ENCODE measurements at places on chromosomes 5 and 9.
A peak's percentile ranks its signal among the peaks of the same experiment; 100 is the strongest.

DNA sequence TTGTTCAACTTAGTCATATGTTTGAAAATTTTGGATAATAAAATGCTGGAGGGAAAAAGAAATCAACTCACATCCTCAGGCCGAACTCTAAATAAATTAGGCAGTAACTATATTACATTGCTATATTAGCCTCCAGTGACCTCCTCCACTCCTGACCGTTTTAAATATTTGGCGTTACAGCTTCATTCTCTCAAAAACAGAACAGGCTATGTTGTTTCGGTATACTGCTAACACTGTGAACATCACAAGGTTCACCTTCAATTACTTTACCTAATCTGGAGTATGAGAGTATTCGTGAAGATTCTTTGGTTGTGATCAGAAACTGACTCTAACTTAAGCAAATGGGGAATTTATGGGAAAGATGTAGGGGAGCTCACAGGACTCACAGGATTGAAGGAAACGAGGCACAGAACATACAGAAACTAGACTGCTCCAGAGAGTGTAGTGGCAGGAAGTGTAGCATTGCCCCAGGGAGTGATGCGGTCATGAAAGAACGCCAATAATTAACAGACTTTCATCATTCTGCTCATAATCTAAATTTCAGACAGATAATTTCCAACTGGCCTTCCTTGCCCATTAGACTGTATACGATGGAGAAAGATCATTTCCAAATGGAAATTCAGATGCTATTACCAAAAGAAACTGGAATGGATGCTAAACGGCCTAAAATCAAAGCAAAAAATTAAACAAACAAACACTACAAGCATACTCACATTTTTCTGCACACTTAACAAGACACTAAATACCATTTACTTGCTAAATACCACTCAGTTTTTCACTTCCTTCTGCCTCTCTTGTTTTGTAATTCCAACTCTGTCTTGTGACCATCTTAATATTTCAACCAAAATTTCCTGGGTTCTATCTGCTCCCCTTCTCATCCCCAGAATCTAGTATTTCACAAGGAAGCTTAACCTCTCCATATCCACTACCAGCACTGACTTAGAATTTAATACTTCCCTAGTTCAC, 110.1 kb upstream of the LPAR1 start:
- H3K27ac ChIP-seq, result no peak overlapping the region
- DNase-seq, result no peak
- H3K36me3 ChIP-seq, result no peaks in the 10 kb centered on the region
- no peaks in the 10 kb centered on the region for H3K27me3 ChIP-seq
- no peaks in the 10 kb centered on the region for H3K4me1 ChIP-seq
- H3K4me3 ChIP-seq, result no peak overlapping the region

DNA sequence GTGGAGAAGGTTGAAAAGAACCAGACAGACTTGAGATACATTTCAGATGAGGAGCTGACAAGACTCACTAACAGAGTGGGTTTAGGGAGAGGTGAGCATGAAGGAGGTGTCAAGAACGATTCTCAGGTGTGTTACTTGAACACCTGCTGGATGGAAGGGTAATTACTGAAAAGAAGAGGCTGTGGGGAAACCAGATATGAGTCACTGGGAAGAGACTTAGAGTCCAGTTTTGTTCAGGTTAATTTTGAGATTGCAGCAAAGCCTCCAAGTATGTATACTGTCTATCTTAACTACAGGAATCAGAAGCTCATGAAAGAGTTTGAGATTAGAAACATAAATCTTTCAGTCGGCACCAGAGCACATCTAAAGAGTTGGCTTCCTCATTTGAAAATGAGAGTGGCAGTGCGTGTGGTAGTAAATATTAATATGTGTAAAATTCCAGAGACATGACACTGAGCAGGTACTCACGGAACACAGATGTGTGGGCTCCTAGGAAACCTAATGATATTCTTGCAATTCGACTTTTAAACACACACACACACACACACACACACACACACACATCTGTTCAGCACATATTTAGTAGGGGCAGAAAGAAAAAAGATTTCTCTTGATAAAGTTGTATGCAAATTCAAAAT, 197.1 kb downstream of the CDH18 start:
- no peak for DNase-seq
- H3K36me3 ChIP-seq, result no peaks in the 10 kb centered on the region
- H3K27ac ChIP-seq, result peak overlapping the region; percentile 43
- no peaks in the 10 kb centered on the region for H3K27me3 ChIP-seq
- no peak overlapping the region for H3K4me3 ChIP-seq

GRCh38 chr5:113224605-113225065, 210.2 kb downstream of the TSSK1B start:
- no peak for DNase-seq
- H3K27me3 ChIP-seq, result no peaks in the 10 kb centered on the region

DNA sequence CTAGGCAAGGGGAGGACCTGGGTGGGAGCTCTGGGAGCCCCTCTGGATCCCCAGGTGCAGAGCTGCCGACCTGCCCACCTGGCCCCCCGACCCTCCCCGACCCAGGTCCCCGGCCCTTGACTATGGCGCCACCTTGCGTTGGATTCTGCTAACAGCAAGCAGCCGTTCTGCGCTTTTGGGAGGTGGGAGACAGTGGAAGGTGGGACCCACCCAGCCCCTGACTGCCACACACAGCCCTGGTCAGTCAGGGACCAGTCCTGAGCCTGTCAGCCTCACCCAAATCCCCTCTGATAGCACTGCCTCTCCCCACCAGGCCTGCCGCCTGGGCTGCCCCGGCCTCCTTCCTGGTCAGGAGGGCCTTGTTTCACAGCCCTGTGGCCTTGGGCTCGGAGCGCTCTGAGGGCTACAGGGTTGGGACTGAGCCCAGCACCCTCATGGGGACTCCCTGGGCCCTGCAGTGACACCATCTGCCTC, 77.9 kb downstream of the HMCN2 start:
- H3K4me3 ChIP-seq, result no peak overlapping the region
- no peak overlapping the region for H3K27ac ChIP-seq
- no peaks in the 10 kb centered on the region for H3K4me1 ChIP-seq

- H3K27ac ChIP-seq, result no peak overlapping the region
- DNase-seq, result no peak
- H3K4me1 ChIP-seq, result peaks cover 5% of the 10 kb centered on the region
- H3K4me3 ChIP-seq, result no peak overlapping the region
- H3K36me3 ChIP-seq, result no peaks in the 10 kb centered on the region
Measured at GRCh38 chr5:18605186-18605585, 970.9 kb downstream of the TAF11L14 start.

GRCh38 chr9:124355941-124356744, 59.1 kb downstream of the PSMB7 start:
- H3K27me3 ChIP-seq, result no peaks in the 10 kb centered on the region
- peaks cover 26% of the 10 kb centered on the region for H3K36me3 ChIP-seq
- H3K4me3 ChIP-seq, result no peak overlapping the region
- H3K27ac ChIP-seq, result no peak overlapping the region

- no peak overlapping the region for H3K27ac ChIP-seq
- DNase-seq, result no peak
- peaks cover 54% of the 10 kb centered on the region for H3K27me3 ChIP-seq
- no peaks in the 10 kb centered on the region for H3K36me3 ChIP-seq
Measured at GRCh38 chr5:170627271-170627670, 123.5 kb downstream of the KCNIP1 start.

DNA sequence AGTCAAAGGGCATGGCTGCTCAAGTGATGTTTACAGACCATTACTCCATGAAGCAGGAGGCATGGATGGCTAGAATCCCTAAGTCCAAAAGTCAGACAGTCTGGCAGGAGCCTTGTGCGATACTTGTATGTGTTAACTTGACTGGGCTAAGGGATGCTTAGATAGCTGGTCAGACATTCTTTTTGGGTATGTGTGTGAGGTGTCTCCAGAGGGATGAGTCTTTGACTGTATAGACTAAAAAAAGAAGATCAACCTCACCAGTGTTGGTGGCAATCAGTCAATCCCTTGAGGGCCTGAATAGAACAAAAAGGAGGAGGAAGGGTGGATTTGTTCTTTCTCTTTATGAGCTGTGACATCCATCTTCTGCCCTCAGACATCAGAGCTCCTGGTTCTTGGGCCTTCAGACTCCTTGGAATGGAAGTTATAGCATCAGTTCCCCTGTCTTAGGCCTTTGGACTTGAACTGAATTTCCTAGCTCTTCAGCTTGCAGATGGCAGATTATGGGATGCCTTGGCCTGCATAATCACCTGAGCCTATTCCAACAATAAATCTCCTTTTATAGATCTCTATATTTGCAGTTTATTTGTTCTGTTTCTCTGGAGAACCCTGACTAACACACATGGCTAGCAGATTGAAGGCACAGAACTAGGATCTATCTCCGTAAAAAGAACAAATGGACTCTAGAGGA, 9.7 kb upstream of the HSPB3 start:
- H3K36me3 ChIP-seq, result no peaks in the 10 kb centered on the region
- DNase-seq, result no peak
- H3K27me3 ChIP-seq, result no peaks in the 10 kb centered on the region
- peaks cover 11% of the 10 kb centered on the region for H3K4me1 ChIP-seq
- H3K27ac ChIP-seq, result no peak overlapping the region

- DNase-seq, result no peak
- no peaks in the 10 kb centered on the region for H3K36me3 ChIP-seq
- peaks cover 20% of the 10 kb centered on the region for H3K27me3 ChIP-seq
- H3K27ac ChIP-seq, result no peak overlapping the region
- H3K4me1 ChIP-seq, result no peaks in the 10 kb centered on the region
- H3K4me3 ChIP-seq, result no peak overlapping the region
Measured at GRCh38 chr5:37900692-37901091, 60.9 kb upstream of the GDNF start.

- H3K27ac ChIP-seq, result no peak overlapping the region
- peaks cover 11% of the 10 kb centered on the region for H3K4me1 ChIP-seq
- no peaks in the 10 kb centered on the region for H3K36me3 ChIP-seq
- no peak overlapping the region for H3K4me3 ChIP-seq
- DNase-seq, result no peak
Measured at GRCh38 chr9:132506977-132507669, 75.3 kb upstream of the BARHL1 start.

DNA sequence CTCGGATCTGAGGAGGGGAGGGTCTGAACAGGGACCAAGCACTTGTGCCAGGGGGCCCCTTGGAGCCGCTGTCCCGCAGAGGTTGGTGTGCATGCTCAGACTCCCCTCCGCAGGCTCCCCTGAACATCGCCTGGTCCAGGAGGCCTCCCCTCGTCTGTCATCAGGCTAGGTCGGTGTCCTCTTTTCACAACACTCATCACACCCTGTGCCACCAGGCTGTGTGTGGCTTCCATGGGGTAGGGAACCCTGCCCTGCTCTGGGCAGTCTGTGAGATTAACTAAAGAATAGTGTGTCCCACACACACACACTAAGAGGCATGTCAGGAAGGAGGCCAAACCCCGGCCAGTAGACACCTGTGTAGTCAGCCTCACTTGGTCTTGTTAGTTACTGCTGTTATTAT, 119.3 kb downstream of the C5orf15 start:
- H3K4me1 ChIP-seq, result peaks cover under 1% of the 10 kb centered on the region
- no peaks in the 10 kb centered on the region for H3K36me3 ChIP-seq
- DNase-seq, result no peak
- peaks cover 16% of the 10 kb centered on the region for H3K27me3 ChIP-seq
- H3K27ac ChIP-seq, result no peak overlapping the region

DNA sequence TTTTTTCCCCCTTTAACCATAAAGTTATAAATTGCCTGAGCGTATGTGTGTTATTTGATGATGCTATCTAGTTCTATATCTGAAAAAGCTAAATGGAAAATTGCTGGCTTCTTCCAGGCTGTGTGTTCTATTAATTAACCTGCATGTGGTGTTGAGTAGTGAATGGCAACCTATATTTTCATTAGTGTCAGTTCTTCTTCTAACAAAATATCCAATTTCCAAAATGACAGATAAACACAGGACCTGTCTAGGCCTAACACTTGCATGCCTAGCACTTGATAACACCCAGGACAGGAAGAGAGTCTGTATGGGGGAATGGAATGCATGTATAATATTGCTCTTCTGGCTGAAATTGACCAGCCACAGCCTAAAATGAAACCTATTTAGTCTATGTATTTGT, 91.7 kb downstream of the CD180 start:
- no peak for DNase-seq
- H3K4me3 ChIP-seq, result no peak overlapping the region
- H3K27me3 ChIP-seq, result no peaks in the 10 kb centered on the region

DNA sequence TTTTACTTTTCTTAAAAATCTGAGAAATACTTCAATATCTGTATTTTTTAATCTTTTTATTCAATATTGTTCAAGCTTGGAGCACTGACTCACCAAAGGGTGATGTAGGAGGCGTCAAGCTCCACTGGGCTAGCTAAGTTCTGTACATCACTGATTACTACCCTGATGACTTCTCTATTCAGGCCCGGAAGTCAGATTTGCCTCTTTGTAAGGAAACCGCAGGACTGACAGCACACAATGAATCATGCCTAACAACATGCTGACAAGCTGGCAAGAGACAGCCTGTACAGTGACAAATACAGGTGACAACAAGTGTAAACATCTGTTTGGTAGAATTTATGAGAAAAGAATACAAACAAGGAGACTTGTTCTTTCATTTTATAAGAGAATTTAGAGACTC, 627.9 kb upstream of the RORB start:
- H3K27ac ChIP-seq, result no peak overlapping the region
- H3K36me3 ChIP-seq, result no peaks in the 10 kb centered on the region
- H3K4me3 ChIP-seq, result no peak overlapping the region
- no peaks in the 10 kb centered on the region for H3K27me3 ChIP-seq

- peaks cover 8% of the 10 kb centered on the region for H3K4me1 ChIP-seq
- H3K36me3 ChIP-seq, result no peaks in the 10 kb centered on the region
- no peak overlapping the region for H3K4me3 ChIP-seq
- H3K27me3 ChIP-seq, result peaks cover 79% of the 10 kb centered on the region
- no peak for DNase-seq
Measured at GRCh38 chr5:527646-528628, 3.7 kb upstream of the SLC9A3 start.

DNA sequence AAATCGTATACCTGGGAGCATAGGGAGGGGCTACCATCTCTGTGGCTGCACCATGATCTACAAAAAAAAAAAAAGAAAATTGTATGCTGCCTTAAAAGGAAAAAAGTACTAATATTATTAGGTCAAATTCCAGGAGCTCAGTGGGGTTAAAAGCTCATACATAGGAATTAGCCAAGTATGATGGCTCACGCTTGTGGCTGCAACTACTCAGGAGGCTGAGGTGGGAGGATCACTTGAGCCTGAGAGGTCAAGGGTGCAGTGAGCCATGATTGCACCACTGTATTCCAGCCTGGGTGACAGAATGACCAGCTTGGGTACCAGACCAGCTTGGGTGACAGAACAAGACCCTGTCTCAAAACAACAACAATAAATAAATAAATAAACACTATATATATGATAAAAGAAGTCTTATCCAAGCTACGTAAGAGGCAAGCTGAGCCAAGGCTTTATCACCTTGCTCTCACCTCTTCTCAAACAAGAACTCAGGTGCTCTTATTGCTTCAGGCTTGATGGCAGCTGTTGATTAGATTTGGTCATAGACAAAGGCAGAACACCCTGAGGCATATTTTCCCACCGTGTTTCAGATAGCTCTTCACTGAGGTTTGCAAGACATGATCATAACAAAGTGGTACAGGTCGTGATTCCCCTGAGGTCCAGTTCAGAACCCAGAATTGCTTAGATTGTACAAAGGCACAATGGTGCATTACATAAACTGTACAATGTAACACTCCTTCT, 3.3 kb upstream of the FBXW11 start:
- no peak for DNase-seq
- no peak overlapping the region for H3K27ac ChIP-seq
- H3K4me3 ChIP-seq, result no peak overlapping the region
- no peaks in the 10 kb centered on the region for H3K36me3 ChIP-seq
- H3K4me1 ChIP-seq, result peaks cover 33% of the 10 kb centered on the region

GRCh38 chr5:113190347-113190746, 213.7 kb downstream of the DCP2 start:
- peaks cover 12% of the 10 kb centered on the region for H3K4me1 ChIP-seq
- no peak overlapping the region for H3K4me3 ChIP-seq
- H3K27ac ChIP-seq, result no peak overlapping the region
- H3K36me3 ChIP-seq, result peaks cover 11% of the 10 kb centered on the region
- H3K27me3 ChIP-seq, result no peaks in the 10 kb centered on the region
- DNase-seq, result no peak

All from mesothelial cell of epicardium (in vitro differentiated cells).